ENCODE measurements at places on chromosomes 6 and 20.
A peak's percentile ranks its signal among the peaks of the same experiment; 100 is the strongest.

DNA sequence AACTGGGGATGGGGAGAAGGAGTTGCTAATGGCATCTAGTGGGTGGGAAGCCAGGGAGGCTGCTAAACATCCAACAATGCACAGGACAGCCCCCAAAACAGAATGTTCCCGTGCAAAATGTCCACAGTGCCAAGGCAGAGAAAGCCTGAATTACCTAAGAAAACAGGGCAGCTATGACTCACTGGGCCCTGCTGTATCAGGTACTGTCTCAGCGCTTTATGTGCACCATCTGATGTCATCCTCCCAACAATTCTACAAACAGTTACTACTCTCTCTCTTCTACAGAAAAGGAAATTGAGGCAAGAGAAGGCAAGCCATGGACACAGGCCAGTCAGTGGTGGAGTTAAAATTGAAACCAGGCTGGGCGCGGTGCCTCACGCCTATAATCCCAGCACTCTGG is 3.1 kb downstream of the YTHDF1 start:
- H3K4me3 ChIP-seq, result no peak overlapping the region
- H3K27ac ChIP-seq, result no peak overlapping the region
- H3K4me1 ChIP-seq, result peaks cover 58% of the 10 kb centered on the region

DNA sequence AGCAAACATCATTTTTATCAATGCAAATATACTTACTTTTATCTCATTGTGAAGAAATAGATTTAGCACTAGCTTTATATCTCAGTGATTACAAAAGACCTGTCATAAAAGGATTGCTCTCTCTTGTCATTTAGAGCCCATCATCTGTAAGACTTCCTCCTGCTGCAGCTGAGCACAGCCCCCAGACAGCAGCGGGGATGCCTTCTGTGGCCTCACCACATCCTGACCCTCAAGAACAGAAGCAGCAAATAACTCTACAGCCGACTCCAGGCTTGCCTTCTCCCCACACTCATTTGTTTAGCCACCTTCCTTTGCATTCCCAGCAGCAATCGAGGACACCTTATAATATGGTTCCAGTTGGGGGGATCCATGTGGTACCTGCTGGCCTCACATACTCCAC is 127.0 kb upstream of the EDN1 start:
- no peaks in the 10 kb centered on the region for H3K27me3 ChIP-seq
- no peak for DNase-seq
- no peak overlapping the region for H3K27ac ChIP-seq

GRCh38 chr20:64103871-64104666 is 3.3 kb downstream of the NPBWR2 start:
- no peaks in the 10 kb centered on the region for H3K36me3 ChIP-seq
- H3K27ac ChIP-seq, result no peak overlapping the region
- H3K4me3 ChIP-seq, result no peak overlapping the region
- DNase-seq, result no peak
- H3K4me1 ChIP-seq, result peaks cover 10% of the 10 kb centered on the region
- peaks cover 9% of the 10 kb centered on the region for H3K27me3 ChIP-seq

- H3K27ac ChIP-seq, result no peak overlapping the region
- H3K4me1 ChIP-seq, result peaks cover 24% of the 10 kb centered on the region
- peaks cover 15% of the 10 kb centered on the region for H3K27me3 ChIP-seq
- no peak for DNase-seq
- no peak overlapping the region for H3K4me3 ChIP-seq
- H3K36me3 ChIP-seq, result no peaks in the 10 kb centered on the region
These were observed 5.1 kb upstream of the ULBP2 start for GRCh38 chr6:149936743-149937142.

GRCh38 chr6:149834513-149835481 is 29.4 kb downstream of the LRP11 start:
- H3K36me3 ChIP-seq, result peaks cover 9% of the 10 kb centered on the region
- no peak overlapping the region for H3K4me3 ChIP-seq
- H3K27me3 ChIP-seq, result no peaks in the 10 kb centered on the region
- no peaks in the 10 kb centered on the region for H3K4me1 ChIP-seq

- no peaks in the 10 kb centered on the region for H3K27me3 ChIP-seq
- H3K4me3 ChIP-seq, result no peak overlapping the region
- no peak for DNase-seq
- no peak overlapping the region for H3K27ac ChIP-seq
These were observed 35.1 kb upstream of the IRAK1BP1 start for GRCh38 chr6:78832091-78832808.

DNA sequence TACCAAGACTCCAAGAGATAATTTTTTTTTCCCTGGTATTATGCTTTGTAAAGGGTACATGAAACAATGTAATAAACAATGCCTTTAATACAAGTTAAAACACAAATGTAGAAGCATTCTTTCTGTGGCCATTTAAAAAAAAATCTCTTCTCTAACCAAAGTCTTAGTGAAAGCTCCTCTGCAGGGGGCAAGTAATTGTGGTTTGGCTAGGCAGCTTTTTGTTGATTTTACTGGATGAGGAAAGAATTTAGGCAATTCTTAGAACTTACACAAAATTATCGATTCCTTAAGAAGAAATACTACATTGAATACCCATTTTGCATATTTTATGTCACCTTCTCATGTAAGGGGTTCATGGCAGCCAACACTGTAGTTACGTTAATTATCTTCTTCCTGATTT is 12.4 kb downstream of the TFB1M start:
- no peaks in the 10 kb centered on the region for H3K27me3 ChIP-seq
- no peaks in the 10 kb centered on the region for H3K36me3 ChIP-seq
- H3K4me1 ChIP-seq, result no peaks in the 10 kb centered on the region
- DNase-seq, result no peak
- no peak overlapping the region for H3K27ac ChIP-seq

DNA sequence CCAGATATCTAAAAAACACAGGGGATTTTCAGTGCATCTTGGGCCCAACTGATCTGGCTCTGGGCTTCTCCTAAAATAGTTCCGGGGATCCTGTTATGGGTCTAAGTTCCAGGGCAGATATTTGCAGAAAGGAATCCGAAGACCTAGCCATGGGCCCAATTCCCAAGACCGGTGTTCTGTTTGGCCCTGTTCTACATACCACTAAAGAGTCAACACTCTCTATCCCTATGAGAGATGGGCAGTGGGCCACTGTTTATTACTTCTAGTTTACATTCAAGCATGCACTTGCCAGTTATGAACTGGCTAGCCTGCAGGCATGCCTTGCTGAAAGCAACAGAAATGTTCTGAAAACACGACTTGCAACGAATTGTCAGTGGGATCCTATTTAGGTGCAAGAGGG is 87.4 kb upstream of the PLCB4 start:
- H3K36me3 ChIP-seq, result no peaks in the 10 kb centered on the region
- H3K27ac ChIP-seq, result no peak overlapping the region
- H3K27me3 ChIP-seq, result no peaks in the 10 kb centered on the region

GRCh38 chr20:62481425-62482145 is 5.8 kb upstream of the GATA5 start:
- H3K4me1 ChIP-seq, result peaks cover 22% of the 10 kb centered on the region
- no peak overlapping the region for H3K27ac ChIP-seq
- no peak overlapping the region for H3K4me3 ChIP-seq
- H3K27me3 ChIP-seq, result peaks cover 3% of the 10 kb centered on the region
- H3K36me3 ChIP-seq, result no peaks in the 10 kb centered on the region
- DNase-seq, result no peak

- H3K27ac ChIP-seq, result no peak overlapping the region
- H3K4me1 ChIP-seq, result no peaks in the 10 kb centered on the region
- H3K36me3 ChIP-seq, result no peaks in the 10 kb centered on the region
These were observed 218.9 kb downstream of the CDH26 start for GRCh38 chr20:60177080-60177479.

- no peak overlapping the region for H3K27ac ChIP-seq
- DNase-seq, result no peak
- H3K4me1 ChIP-seq, result peaks cover 25% of the 10 kb centered on the region
- H3K36me3 ChIP-seq, result no peaks in the 10 kb centered on the region
- H3K4me3 ChIP-seq, result no peak overlapping the region
These were observed 2.4 kb upstream of the SYCP2L start for GRCh38 chr6:10884245-10884972.

- DNase-seq, result peak; percentile 62
- H3K4me3 ChIP-seq, result no peak within 1 kb of the TSS
- H3K36me3 ChIP-seq, result no peaks in the 10 kb centered on the region
These were observed at the start of gene TAGAP for GRCh38 chr6:159044899-159045727. TAGAP (minus strand) TSS chr6:159044991; CDS start chr6:159044146, 845 bp downstream.

GRCh38 chr20:6940048-6940447 is 172.6 kb downstream of the BMP2 start:
- no peaks in the 10 kb centered on the region for H3K36me3 ChIP-seq
- H3K27me3 ChIP-seq, result no peaks in the 10 kb centered on the region
- no peaks in the 10 kb centered on the region for H3K4me1 ChIP-seq
- DNase-seq, result no peak
- no peak overlapping the region for H3K4me3 ChIP-seq

- H3K4me1 ChIP-seq, result peaks cover 20% of the 10 kb centered on the region
- no peak overlapping the region for H3K4me3 ChIP-seq
- H3K36me3 ChIP-seq, result no peaks in the 10 kb centered on the region
- H3K27me3 ChIP-seq, result no peaks in the 10 kb centered on the region
- H3K27ac ChIP-seq, result no peak overlapping the region
- no peak for DNase-seq
These were observed 63.0 kb downstream of the ABHD12 start for GRCh38 chr20:25327521-25328235.

DNA sequence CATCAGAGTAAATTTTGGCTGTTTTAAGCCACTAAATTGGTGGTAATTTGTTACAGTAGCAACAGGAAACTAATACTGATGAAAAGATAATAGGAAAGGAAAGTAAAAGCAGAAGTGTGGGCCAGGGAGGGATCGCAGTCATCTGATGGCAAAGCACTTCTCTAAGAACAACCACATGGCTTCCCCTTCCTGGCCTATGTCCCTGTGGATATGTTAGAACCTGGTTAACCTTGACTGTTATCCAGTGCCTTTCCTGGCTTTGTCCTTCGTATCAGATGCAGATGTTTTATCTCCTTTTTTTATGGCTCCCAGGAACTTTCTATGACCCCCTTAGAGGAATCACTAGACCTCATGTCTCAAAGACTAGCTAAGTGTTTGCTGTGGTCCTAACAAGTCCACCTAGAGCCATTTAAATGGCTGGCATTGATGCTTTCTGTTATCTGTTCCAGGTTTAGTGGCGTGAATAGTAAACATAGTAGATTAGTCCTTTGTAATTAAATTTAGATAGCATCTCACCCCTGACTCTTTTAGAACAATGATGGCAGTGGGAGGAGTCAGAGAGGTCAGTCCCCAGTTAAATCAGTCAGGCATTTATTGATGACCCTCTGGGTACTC is 79.2 kb upstream of the PHACTR2 start:
- H3K4me3 ChIP-seq, result no peak overlapping the region
- H3K27me3 ChIP-seq, result no peaks in the 10 kb centered on the region
- DNase-seq, result no peak
- H3K4me1 ChIP-seq, result peaks cover 7% of the 10 kb centered on the region
- no peaks in the 10 kb centered on the region for H3K36me3 ChIP-seq

- H3K36me3 ChIP-seq, result no peaks in the 10 kb centered on the region
- H3K4me1 ChIP-seq, result no peaks in the 10 kb centered on the region
- no peak for DNase-seq
- H3K4me3 ChIP-seq, result no peak overlapping the region
These were observed 102.9 kb upstream of the PRL start for GRCh38 chr6:22399693-22400092.

GRCh38 chr6:45426251-45426650 is 48.5 kb upstream of the SUPT3H start:
- no peaks in the 10 kb centered on the region for H3K36me3 ChIP-seq
- no peak overlapping the region for H3K27ac ChIP-seq
- H3K4me3 ChIP-seq, result no peak overlapping the region
- H3K4me1 ChIP-seq, result peaks cover 22% of the 10 kb centered on the region
- H3K27me3 ChIP-seq, result no peaks in the 10 kb centered on the region

- peaks cover 8% of the 10 kb centered on the region for H3K4me1 ChIP-seq
- no peak overlapping the region for H3K4me3 ChIP-seq
- H3K27ac ChIP-seq, result peak overlapping the region; percentile 74
- H3K27me3 ChIP-seq, result no peaks in the 10 kb centered on the region
- no peak for DNase-seq
These were observed 290.8 kb downstream of the THBS2 start for GRCh38 chr6:168962886-168963285.

DNA sequence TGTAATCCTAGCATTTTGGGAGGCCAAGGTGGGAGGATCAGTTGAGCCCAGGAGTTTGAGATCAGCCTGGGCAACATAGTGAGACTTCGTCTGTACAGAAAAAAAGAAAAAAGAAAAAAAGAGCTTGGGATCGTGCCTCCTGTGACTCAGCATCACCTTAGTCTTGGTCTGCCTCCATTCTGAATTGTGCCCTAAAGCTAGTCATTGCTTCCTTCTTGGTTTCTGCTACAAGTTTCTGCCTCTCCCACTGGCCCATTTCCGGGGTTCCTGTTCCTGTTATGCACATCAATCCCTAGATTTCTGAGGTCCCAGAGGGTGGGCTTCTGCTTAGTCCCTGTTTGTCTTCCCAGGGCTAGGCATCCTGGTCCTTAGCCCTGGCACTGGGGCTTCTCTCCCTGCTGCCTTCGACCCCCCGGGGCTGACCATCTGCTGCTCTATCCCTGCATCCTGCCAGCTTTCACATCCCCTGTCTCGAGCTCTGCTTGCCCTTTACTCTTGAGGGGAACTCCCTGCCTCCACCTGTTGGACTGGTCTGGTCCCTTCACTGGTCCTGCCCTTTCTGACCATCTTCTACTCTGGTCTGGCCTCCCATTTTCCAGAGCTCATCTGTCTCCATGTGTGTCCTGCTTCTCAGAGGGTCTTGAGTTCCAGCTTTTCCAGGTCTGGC is 77.5 kb upstream of the ESR1 start:
- H3K4me3 ChIP-seq, result no peak overlapping the region
- DNase-seq, result no peak
- no peaks in the 10 kb centered on the region for H3K27me3 ChIP-seq
- no peak overlapping the region for H3K27ac ChIP-seq

GRCh38 chr6:27879837-27880236 is 32.4 kb downstream of the OR2B2 start:
- H3K4me3 ChIP-seq, result no peak overlapping the region
- H3K27ac ChIP-seq, result no peak overlapping the region
- no peak for DNase-seq
- no peaks in the 10 kb centered on the region for H3K4me1 ChIP-seq
- no peaks in the 10 kb centered on the region for H3K36me3 ChIP-seq
- no peaks in the 10 kb centered on the region for H3K27me3 ChIP-seq

GRCh38 chr20:59814840-59815340 is 118.5 kb downstream of the SYCP2 start:
- DNase-seq, result peak; percentile 52
- H3K27me3 ChIP-seq, result no peaks in the 10 kb centered on the region
- H3K4me3 ChIP-seq, result no peak overlapping the region
- no peak overlapping the region for H3K27ac ChIP-seq
- no peaks in the 10 kb centered on the region for H3K36me3 ChIP-seq
- H3K4me1 ChIP-seq, result no peaks in the 10 kb centered on the region
